ENCODE measurements at places on chromosomes 2 and 18.

GRCh38 chr2:201642579-201643215, 606 bp downstream of the TMEM237 start:
- peak; percentile 89 for DNase-seq

GRCh38 chr18:33711514-33711913, 133.5 kb downstream of the ASXL3 start:
- no peak for DNase-seq

GRCh38 chr2:233531955-233532354, 34.6 kb downstream of the USP40 start:
- no peak for DNase-seq

DNA sequence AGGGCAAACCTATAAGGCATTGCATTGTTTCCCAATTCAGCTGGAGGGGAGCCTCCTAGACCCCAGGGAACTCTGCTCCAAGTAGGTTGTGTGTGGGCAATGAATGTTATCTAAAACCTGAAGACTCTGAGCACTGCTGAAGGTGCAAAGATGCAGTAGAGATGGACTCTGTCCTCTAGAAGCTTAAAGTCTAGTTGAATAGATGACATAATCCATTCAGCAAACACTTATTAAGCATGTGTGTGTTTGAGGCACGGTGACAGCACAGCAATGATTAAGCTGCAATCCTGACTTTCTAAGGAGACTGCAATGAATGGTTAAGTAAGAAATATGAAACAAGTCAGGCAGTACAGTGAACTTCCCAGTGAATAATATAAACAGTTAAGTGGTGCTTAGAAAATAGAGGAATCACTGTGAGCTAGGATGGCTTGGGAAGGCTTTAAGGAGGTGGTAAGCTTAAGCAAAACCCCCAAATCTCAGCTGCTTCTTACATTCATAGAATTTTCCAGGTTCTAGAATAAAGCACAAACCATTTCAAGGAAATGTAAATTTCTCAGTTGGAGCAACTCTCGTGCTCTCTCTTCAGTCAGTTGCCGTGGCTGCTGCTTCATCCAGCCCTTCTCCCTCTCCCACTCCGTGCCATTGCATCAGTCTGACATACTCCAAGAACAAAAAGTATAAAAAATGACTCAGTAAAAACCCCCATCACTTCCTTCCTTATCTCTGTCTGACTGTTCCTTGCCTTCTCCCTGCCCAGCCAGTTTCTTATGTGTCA, 19.1 kb downstream of the MXD1 start:
- DNase-seq, result no peak

DNA sequence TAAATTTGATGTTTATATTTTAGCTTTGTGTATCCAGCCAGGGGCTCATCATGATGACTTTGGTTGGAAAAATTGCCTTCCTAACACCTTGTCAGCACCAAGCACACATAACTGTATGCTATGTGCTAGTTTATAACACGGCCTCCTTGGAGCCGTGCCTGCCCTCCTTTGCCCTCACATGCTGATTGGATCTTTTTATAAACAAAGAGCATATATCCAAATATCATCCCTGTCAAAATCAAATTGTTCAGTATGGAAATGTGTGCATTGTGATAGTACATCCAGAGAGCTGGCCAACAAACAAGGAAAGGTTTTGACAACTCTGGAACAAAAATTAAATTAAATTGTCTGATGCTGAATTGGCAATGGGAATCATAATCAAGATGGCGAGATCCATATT, 241.5 kb downstream of the DCDC2C start:
- no peak for DNase-seq

GRCh38 chr2:26300234-26300925, 45.6 kb upstream of the SELENOI start:
- no peak for DNase-seq

- DNase-seq, result no peak
These were observed 60.9 kb downstream of the ATF2 start for GRCh38 chr2:175107146-175107545.

- DNase-seq, result no peak
These were observed 101.4 kb downstream of the COLEC12 start for GRCh38 chr18:398935-399630.

DNA sequence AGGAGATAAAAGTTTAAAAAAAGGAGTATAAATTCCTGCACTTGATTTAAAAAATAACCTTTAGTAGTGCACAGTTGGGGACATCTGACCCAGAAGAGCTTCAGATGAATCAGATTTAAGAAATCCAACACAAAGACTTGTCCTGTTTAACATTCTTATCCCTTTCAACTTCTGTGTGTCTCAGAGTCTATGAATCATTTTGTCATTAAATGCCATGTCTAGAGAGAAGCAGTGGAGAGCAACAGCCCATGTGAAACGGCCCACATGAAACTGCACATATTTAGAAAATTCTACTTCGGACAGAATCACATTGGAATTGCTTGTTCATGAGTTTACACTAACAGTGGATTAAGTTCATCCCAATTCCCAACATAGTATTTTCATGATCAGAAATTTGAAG, 278.6 kb downstream of the SLC8A1 start:
- DNase-seq, result no peak

DNA sequence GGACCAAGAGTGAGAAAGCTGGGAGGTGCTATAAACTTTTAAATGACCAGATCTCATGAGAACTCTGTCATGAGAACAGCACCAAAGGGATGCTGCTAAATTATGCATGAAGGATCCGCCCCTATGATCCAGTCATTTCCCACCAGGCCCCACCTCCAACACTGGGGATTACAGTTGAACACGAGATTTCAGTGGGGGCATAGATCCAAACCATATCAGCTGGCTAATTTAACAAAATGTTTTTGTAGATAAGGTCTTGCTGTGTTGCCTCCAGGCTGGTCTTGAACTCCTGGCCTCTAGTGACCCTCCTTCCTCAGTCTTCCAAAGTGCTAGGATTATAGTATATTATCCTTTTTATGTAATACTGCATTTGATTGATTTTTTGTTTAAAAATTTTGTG, 56.0 kb downstream of the NBEAL1 start:
- DNase-seq, result no peak

- no peak for DNase-seq
These were observed 52.1 kb downstream of the GTF3C3 start for GRCh38 chr2:196747400-196747799.

DNA sequence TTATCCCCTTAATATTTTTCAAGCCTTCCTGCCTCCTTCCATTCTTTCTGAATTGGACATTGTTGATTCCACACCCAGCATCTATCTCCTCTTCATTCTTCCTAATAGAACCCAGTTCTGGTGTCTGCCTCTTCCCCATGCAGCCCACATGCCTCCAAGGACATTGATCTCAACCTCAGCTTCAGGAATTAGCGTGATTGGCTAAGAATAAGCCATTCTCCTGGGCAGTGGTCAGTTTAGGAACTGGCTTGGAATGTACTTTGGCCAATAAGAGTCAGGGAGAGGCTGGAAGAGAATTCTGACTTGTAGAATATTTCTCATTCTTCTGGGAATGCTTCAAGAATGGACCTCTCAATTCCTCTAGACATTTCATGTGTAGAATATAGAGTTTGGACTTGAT, 25.9 kb upstream of the GCC2 start:
- no peak for DNase-seq

GRCh38 chr2:85354286-85355072, at the start of the genes ELMOD3 and RETSAT:
ELMOD3 (plus strand) TSS chr2:85354769; CDS start chr2:85357199, 2,430 bp downstream.
RETSAT (minus strand) TSS chr2:85354528; CDS start chr2:85354507, 21 bp downstream.
- DNase-seq, result peak; percentile 97

DNA sequence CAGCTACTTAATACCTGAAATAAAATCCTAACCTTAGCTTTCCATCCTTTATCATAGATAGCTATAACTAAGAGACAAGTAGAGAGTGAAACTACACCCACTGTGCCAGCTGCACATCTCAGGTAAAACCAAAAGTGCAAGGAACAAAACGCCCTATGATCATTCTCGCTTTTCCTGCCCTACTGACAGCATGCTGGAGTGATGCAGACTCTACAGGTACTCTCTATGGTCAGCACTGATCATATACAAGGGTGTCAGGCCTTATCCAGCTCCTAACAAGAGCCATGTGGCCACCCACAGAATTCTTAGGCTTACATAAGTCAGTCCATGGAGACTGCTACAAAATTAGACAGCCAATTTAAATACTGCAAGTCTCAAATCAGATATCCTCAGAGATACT, 45.6 kb downstream of the REV1 start:
- no peak for DNase-seq

- no peak for DNase-seq
These were observed 2.4 kb downstream of the SMCHD1 start for GRCh38 chr18:2657788-2658458.

DNA sequence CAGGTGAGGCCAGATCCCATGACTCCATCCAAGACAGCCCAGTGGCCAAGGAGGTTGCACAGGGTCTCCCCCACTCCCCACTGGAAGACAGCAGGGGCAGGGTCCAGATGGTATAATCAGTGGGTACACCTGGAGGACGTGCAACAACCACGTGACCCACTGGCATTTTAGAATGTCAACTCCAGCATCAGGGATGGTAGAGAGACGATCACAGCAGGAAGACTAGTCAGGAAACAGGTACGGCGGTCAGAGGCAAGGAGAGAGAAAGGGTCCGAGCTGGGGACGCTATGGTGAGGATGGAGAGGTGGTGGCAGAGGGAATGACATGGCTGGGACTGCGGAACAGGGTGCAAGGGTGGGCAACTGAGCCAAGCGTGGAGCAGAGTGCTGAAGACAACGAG, 23.0 kb downstream of the SERTAD2 start:
- no peak for DNase-seq

DNA sequence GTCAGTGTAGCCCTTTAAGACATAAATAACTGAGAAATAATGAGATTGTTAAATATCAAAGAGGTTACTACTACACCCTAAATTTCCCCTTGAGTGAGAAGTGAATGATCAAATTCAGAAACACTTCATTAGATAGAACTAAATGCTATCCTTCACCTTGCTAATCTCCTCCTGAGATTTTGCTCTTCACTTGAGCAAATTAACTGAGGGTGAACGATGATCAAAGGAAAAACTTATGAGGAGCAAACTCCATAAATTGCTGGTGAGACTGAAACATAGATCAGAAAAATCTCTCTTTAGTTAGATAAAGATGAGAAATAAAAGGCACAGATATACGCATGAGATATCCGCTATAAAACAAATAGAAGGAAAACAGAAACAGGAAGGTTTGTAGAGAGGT, 63.1 kb upstream of the TANC1 start:
- DNase-seq, result no peak

DNA sequence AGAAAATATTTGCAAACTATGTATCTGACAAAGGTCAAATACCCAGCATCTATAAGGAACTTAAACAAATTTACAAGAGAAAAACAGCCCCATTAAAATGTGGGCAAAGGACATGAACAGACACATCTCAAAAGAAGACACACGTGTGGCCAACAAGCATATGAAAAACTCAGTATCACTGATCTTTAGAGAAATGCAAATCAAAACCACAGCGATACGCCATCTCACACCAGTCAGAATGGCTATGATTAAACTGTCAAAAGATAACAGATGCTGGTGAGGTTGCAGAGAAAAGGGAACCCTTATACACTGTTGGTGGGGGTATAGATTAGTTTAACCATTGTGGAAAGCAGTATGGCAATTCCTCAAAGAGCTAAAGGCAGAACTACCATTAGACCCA, 64.3 kb upstream of the RBMS1 start:
- DNase-seq, result no peak

GRCh38 chr2:237858294-237859081, 935 bp upstream of the RAMP1 start:
- DNase-seq, result peak; percentile 35

DNA sequence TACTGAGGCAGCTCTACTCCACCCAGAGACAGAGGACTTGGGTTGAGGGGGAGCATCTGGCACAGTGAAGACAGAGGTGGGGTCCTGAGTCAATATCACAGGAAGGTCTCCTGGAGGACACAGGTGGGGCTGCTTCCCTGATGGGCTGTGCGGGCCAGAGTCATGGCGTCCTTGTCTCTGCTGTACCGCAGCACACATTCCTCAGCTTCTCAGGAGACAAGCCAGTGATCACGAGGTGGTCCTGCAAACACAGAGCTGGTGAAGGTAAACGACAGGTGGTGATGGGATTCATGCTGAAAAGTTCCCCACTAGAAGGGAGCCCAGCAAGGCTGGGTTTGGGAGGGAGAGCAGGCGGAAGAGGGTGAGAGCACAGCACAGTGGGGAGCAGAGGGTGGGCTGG, 9.7 kb downstream of the TCF23 start:
- no peak for DNase-seq

GRCh38 chr18:27447451-27447881, 262.4 kb upstream of the CHST9 start:
- DNase-seq, result no peak

- DNase-seq, result no peak
These were observed 200.4 kb upstream of the SH3BP4 start for GRCh38 chr2:234751275-234751973.

- no peak for DNase-seq
These were observed 58.7 kb downstream of the THADA start for GRCh38 chr2:43537137-43537536.

- no peak for DNase-seq
These were observed 12.3 kb upstream of the PLEK start for GRCh38 chr2:68352651-68353391.

GRCh38 chr2:15058015-15058720, 425.7 kb downstream of the LRATD1 start:
- peak; percentile 9 for DNase-seq

GRCh38 chr2:19746611-19747309, 155.0 kb downstream of the TTC32 start:
- no peak for DNase-seq

- DNase-seq, result no peak
These were observed 247.7 kb downstream of the TWIST2 start for GRCh38 chr2:239095460-239096081.

All from activated naive CD8-positive, alpha-beta T cell treated with anti-CD3 and anti-CD28 coated beads for 36 hours (primary cell).